ENCODE measurements at places on chromosomes 11 and 22.

GRCh38 chr11:119000906-119001305 lies 3.0 kb downstream of the CENATAC start:
- no peak for DNase-seq

GRCh38 chr22:27240298-27241075 lies 561.1 kb downstream of the MN1 start:
- no peak for DNase-seq

DNA sequence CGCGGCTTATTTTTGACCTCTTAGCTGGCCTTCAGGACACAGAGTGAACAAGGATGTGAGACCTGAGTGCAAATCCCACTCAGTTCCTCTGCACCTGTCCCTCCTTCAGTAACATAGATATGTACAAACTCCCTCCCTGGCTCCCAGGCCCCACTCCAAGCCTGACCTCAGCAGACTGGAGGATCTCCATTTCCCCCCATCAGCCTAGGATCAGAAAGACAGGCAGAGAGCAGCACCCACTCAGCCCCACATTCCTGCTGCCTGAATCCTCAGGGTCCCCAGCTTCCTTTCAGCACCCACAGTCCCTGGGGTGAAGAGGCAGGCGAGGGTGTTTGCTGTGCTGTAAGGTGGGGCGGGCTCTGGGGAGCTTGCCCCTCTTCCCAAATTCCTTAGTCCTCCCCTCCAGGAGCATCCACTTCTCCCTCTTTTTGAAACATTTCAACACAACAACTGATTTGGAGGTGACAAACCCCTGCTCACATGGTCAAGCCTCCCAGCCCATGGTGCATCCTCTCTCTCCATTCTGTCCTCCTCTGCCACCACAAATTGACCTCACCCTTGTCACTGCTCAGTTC lies 151.1 kb downstream of the FEZ1 start:
- DNase-seq, result no peak

DNA sequence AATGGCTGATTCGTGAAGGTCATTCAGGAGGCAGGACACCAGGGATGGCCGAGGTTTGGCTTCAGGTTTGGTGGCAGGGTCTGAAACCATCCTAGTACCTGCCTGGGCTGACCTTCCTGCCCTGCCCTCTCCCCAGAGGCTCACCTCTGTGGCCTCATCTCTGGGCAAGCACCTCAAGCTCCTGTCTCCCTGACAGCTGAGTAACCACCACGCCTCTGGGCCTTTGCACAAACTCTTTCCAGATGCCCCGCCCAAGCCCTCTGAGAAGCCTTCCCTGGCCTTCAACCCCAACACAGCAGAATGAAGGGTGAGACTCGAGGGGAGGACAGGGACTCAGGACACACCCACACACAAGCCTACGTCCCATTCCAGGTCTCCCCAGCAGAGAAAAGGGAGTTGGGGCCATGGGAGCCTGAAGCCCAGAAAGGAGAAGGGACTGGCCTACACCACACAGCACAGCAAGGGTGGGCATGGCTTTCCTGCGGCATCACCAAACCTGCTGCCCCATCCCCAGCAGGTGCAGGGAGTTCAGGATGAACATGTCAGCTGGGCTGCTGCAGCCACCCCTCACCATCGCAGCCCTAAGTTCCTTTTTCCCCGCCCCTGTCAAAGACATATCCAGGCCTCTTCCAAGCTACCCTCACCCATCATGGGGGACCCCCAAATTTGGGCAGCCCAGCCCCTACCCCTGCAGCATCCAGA lies 2.4 kb downstream of the SHISA8 start:
- DNase-seq, result no peak

GRCh38 chr11:112628676-112629075 lies 332.5 kb upstream of the NCAM1 start:
- DNase-seq, result no peak

DNA sequence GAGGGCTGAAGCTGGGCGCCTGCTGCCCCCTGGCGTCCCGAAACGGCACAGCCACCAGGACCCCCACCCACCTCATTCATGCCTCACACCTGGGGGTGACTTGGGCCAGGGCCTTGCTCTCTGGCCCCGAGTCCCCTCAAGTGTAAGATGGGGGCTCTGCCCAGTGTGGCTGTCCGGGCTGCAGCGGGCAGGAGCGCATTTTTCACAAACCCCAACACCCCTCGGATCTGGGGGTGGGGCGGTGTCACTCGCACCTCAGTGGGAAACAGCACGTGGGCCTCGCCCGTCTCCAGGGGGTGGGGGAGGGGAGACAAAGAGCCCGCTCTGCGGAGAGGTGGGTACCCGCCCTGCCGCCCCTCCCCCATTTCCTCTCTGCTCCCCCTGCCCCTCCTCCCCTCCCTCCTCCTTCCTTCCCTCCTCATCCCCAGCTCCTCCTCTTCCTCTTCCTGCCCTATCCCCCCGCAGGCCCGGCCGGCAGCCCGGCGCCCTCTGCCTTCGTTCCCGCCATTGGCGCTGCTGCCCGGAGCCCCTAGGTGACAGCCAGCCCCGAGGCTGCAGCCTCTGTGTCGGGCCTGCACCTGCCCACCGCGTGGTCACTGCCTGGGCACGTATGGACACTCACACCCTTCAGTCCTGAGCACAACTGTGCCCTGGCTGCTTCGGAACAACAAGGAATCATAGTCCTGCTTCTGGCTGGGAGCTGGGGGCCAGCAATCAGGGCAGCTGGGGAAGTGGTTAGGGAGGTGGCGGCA lies 6.8 kb upstream of the CDKN1C start:
- DNase-seq, result no peak

GRCh38 chr11:38814670-38815069 lies 2216.6 kb upstream of the RAG2 start:
- no peak for DNase-seq

DNA sequence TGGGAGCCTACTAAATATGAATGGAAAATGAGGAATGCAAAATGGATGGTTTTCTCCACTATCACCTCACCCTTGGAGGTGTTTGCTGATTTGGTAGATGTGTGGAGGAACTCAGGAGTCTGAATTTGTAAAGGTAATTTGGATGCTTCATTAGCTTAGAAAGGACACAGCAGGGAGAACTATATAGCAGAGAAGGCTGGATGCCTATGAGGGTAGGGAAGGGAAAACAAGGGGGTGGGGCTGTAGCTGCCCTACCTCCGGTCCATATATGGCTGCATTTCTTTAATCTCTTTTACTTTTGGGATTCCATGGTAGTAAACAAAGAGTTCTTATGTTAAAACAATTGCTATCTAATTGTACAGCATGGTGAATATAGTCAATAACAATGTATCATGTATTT lies 4.8 kb upstream of the EHF start:
- DNase-seq, result no peak

DNA sequence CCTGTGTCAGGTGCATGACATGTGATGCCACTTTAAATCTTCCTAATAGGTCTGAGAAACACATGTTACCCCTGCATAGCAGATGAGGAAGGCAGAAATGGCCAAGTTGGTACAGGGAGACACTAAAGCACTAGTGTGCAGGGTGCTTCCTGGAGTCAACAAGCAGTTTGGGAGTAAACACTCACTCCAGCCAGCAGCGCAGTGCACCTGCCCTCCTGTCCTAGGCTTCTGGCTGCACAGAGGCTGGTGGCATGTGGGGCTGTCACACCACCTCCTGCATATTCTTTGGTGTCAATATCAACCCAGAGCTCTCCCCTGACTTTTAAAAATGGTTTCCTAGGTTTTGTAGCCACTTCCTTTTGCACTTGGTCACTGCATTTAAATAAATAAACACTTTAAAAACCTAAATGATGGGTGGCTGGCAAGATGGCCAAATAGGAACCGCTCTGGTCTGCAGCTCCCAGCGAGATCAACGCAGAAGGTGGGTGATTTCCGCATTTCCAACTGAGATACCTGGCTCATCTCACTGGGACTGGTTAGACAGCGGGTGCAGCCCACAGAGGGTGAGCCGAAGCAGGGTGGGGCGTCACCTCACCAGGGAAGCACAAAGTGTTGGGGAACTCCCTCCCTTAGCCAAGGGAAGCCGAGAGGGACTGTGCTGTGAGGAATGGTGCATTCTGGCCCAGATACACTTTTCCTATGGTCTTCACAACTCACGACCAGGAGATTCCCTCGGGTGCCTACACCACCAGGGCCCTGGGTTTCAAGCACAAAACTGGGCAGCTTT lies 33.5 kb downstream of the GAB4 start:
- no peak for DNase-seq

DNA sequence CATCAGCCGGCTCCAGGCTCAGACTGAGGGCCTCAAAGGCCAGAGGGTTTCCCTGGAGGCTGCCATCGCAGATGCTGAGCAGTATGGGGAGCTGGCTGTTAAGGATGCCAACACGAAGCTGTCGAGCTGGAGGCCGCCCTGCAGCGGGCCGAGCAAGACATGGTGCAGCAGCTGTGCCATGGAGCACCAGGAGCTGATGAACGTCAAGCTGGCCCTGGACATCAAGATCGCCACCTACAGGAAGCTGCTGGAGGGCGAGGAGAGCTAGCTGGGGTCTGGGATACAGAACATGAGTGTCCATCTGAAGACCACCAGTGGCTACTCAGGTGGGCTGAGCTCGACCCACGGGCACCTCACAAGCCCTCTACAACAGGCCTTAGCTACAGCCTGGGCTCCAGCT lies 4.0 kb upstream of the SCUBE2 start:
- DNase-seq, result no peak

- no peak for DNase-seq
Observed at GRCh38 chr11:36086366-36086765, 142.5 kb downstream of the LDLRAD3 start.

DNA sequence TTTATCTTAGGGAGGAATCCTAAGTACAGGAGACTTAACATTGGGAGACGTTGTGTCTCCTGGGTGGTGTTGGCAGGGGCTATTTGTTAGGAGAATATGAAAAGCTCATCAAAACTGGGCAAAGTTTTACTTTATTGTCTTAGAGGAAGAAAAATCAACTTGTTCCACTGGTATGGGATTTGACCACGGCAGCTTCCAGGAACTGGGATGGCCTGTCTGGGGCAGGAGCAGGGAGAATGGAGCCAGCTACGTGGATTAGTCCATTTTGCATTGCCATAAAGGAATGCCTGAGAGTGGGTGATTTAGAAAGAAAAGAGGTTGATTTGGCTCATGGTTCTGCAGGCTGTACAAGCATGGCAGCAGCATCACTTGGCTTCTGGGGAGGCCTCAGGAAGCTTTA lies 198.4 kb downstream of the ADAMTS15 start:
- DNase-seq, result no peak

DNA sequence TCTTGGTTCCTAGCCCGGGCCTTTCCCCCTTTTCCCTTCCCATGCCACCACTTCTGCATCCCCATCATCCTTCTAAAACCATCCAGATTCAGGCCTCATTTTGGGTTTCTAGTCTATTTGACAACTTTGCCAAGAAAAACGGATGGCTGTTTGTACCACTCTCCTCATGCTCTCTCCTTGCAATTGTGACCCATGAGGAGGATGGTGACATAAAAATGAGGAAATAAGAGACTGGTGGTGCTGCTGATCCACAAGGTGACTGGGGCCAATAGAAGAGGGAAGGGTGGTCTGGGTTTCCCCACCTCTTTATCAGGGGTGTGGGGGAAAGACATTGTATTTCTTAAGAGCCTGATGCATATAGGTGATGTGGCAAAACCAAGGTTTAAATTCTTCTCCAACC lies 1.0 kb downstream of the MS4A4A start:
- no peak for DNase-seq

DNA sequence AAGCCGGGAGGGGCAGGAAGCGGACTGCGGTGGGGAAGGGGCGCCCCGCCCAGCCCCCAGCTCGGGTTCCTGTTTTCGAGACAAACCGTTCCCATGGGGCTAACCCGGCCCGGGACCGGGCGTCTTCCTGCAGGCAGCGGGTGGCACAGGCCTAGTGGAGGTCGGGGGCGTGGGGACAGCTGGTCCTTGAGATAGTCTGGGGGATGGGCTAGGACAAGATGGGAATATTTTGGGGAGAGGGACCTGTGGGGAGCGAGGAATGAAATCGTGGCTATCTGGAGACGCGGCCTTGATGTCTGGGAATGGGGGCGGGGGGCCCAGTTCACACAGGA lies 1.2 kb upstream of the RASGRP2 start:
- peak; percentile 45 for DNase-seq

- DNase-seq, result no peak
Observed at GRCh38 chr11:104645261-104646222, 252.7 kb downstream of the CASP12 start.

DNA sequence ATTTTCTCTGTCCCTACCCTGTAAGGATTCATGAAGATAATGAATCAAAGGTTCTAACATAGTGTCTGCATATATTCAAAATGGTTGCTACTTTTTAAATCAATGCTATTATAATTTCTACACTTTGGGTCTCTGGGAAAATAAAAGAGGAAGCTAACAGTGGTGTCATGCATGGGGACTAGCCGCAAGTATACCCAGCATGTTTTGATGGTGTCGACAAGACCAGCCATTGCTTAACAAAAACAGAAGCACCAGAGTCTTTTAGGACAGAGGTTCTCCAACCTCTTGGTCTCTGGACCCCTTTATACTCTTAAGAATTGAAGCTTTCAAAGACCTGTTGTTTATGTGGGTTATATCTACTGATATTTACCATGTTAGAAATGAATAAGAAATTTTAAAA lies 37.8 kb downstream of the RNF141 start:
- no peak for DNase-seq

DNA sequence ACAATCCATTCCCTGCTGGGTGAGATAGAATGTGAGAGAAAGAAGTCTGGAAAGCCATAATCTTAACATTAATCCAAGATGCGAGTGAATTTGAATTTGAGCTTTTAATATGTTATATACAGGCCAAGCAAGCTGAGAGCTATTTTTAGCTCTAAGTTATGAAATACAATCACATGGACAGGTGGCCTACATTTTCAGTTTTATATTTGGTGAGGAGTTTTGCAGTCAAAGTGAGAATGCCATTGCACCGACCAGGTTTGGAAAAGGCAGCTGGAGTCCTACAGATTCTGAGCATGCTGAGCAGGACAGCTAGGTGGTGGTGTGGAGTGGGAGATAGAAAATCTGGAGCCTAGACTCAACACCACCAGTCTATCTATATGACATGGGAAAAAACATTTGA lies 12.0 kb downstream of the OR5B21 start:
- no peak for DNase-seq

DNA sequence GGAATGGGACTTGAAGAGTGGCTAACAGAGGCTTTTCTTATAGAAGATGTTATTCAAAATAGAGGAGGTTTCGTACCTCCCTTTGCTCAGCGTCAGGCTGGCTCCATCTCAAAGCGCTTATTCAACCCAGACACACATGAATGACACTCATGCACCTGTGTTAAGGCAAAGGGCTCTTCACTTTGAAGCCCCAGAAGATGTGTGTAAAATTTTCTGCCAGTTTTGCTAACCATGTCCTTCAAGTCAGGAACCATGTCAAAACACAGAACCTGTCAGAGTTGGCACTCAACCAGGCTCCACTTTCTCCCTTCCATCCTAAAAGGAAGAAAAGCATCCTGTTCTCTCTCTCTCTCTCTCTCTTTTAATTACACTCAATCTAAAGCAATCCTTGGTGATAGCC lies 352.8 kb upstream of the NARS2 start:
- no peak for DNase-seq
